ENCODE measurements at places on chromosomes 12 and 14.

GRCh38 chr14:37230551-37231194, 32.9 kb downstream of the MIPOL1 start:
- DNase-seq, result no peak

DNA sequence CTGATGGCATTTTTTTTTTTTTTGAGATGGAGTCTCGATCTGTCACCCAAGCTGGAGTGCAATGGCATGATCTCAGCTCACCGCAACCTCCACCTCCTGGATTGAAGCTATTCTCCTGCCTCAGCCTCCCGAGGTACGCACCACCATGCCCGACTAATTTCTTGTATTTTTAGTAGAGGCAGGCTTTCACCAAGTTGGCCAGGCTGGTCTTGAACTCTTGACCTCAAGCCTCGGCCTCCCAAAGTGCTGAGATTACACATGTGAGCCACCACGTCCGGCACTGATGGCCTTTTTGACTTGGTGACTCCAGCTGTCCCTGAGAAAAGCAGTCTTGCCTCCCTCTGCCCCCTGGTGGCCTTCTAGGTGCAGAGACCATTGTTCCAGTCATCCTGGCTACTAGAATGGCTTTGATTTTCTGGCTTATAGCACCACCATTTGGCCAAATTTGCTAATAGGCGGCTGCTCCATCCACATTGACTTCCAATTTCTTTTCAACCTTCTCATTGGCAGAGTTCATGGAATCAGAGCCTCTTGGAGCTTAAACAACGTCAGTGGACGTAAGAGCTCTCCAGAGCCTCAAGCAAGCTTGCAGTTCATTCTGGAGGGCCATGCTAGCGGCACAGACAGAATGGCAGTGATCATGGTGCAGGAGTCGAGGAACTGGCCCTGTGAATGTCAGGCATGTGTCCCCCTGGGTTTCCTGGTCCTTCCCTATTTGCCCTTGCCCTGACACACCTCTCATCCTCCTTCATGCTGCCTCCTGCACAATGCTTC, 25.4 kb upstream of the EIF4B start:
- DNase-seq, result peak; percentile 59

DNA sequence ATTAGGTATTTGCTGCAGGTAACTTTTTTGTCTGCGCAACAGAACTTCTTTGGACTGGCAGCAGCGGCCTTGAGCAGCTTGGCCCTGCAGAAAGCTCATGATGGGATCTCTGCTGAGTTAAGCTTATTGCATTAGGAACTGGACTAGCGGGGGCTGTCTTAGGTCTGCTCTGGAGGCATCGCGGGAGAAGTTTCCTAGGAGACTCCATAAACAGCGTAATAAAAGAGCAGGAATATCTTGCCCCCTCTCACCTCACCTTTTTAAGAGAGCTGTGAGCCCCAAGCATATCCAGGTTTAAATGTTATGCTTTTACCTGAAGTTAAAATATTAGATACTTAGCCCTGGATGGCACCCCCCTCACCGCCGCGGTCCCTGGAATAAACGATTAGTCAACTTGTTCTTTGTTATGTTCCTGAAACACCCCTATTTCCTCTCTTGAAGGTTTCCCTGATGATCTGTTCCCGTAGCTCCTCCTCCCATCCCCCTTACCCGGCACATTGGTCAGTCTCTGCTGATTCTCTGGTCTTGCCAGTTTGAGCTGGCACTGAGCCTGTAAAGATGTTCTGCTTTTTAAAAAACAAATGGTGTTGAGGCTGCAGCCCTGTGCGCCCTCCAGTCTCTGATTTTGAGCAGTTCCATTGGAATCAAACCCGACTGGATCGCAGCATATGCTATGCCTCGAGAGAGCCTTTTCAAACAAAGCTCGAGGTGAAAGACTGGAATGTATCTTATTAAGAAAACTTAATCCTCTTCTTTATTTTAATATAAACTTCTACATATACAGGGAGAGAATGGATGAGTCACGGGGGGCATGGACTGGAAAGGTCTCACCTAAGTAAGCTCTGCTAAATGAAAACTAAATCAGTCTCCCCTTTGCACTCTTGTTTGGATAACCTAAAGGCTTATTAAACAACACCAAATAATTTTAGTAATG, 1.9 kb downstream of the MLXIP start:
- no peak for DNase-seq

- DNase-seq, result no peak
Observed at GRCh38 chr12:510071-510825, 50.5 kb downstream of the B4GALNT3 start.

- no peak for DNase-seq
Observed at GRCh38 chr12:66119870-66120241, 10.7 kb downstream of the LLPH start.

DNA sequence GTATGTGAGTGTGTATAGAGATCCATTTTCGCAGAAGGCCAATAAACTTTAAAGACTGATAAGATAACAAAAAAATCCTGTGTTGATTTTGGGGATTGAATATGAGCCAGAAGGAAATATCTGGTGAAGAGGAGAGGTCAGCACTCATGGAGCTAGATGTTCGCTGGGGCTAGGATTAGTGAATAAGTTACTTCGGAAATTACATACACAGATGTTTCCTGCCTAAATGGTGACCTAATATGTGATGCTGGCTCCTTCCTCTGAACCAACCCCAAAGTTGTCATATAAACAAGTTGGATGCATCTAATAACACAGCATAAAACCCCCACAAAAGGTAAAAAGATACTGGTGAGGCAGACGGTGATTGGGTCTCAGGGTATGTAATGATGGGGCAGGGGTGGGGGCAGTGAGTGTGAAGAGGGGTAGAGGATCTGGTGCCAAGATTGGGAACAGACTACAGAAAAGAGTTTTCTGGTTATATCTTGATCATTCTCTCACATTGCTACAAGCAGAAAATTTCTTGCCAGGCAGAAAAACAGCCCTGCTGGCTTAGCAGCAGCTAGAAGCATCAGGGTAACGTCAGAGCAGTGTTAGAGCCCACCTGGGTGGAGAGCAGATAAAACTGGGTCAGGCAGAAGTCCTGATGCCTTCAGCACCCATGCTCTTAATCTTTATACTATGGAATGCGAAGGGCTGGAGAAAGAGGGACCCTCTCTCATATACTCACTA, 140.4 kb upstream of the GZMB start:
- no peak for DNase-seq
